ENCODE measurements at places on chromosomes 13 and 19.

DNA sequence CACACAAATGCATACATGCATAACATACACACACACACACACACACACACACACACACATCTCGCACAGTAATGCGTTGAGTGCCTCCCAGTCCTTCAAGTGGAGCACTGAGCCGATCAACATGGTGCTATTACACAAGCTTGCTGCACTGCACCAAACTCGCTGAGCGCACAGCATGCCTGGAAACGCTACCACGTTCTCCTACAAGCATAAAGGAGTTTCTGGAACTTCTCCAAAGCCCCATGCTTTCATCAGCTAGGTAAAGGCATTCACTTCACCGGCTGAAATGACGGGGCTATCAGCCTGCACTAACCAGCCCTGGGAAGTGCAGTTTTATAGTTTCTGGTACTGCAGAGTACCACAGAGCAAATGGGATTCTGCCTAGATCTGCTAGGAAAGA lies 92.7 kb downstream of the FGF14 start:
- DNase-seq, result no peak

DNA sequence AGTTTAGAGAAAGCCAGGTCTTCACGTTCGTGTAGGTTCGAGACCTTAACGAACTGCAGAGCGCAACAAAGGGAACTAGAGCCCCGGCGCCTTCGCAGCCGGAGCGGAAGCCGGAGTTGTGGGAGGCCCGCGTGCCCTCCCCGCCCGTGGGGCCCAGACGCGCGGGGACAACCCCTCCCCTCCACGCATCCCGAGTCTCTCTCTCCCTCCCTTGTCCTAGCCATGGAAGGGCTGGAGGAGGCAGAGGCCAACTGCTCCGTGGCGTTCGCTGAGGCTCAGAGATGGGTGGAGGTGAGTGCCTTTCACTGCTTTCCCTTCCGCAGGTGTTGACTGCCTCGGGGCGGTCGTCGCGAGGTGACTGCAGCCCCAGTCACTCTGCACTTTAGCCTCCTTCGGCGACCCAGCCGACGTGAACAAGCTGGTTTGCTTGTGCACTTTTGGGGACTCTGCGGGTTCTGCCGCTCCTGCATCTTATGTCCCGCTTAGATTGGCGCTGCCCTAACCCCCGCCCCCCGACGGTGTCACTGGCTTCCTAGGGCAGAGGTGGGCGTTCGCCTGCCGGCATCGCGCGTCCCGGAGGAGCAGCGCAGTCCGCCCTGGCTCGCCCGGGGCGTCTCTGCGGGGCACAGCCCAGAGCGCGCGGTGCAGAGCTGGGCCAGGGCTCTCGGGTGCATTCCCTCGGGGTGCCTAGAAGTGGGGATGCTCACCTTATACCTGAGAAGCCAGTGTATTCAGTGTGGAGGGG lies 478 bp downstream of the LMO7 start:
- peak; percentile 5 for DNase-seq

DNA sequence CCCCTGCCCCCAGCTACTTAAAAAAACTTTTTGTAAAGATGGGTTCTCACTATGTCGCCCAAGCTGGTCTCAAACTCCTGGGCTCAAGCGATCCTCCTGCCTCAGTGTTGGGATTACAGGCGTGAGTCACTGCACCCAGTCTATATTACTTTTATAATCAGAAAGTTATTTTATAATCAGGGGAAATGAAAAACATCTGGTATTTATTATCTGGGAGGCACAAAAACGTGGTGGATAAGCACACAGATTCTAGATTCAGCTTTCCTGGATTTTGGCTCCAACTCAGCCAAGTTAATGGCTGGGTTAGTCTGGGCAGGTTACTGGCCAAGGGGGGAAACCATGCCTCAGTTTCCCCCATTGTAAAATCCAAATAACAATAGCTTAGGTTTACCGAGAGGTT lies 24.7 kb downstream of the KEAP1 start:
- DNase-seq, result no peak

GRCh38 chr19:48382286-48382685 lies 9.1 kb downstream of the KDELR1 start:
- no peak for DNase-seq

GRCh38 chr13:109764470-109765291 lies 21.7 kb downstream of the IRS2 start:
- no peak for DNase-seq

DNA sequence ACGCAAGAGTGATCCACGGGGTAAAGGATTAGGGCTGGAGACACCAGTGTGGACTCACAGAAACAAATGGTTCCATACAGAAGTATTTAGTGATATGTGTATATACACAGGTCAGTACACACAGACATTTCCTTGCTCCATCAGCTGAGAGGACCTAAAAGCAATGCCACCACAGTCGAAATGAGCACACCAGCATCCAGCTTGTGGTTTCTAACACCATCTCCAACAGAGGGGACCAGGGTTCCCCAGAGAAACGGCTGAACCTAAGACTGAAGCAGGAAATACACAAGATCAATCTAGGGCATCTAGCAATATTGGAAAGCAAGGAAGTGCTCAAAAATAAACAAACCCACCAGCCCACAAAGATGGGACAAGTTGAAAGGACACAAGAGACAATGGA lies 7.6 kb downstream of the GGACT start:
- no peak for DNase-seq

- DNase-seq, result peak; percentile 59
Observed at GRCh38 chr19:16714702-16715287, 4.9 kb upstream of the NWD1 start.

DNA sequence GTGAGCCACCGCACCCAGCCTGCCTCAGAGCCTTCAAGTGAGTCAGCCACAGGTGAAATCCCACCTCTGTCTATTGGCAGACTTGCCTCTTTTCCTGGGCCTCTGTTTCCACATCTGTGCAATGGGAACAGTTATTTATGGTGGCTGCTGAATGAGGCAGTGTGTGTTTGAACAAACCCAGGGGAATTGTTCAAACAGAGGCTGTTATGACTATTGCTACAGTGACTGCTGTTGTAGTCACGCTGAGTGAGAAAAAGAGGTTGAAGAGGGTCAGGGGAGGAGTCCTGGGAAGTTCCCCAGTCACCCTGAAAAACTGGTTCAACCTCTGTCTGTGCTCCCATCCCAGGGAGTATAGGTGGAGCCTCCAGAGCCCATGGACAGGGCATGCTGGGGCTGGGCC lies at the start of gene CEACAM19:
Gene CEACAM19 (plus strand): TSS at position 83 of the 400 bp plus-strand sequence. CDS start 450 bp downstream, outside the sequence.
- no peak for DNase-seq

GRCh38 chr19:38551450-38551813 lies 66.3 kb downstream of the MAP4K1 start:
- no peak for DNase-seq

- no peak for DNase-seq
Observed at GRCh38 chr13:100179276-100179675, 90.4 kb downstream of the PCCA start.

GRCh38 chr13:111049791-111050538 lies 65.1 kb upstream of the ARHGEF7 start:
- peak; percentile 20 for DNase-seq

GRCh38 chr13:87035526-87035925 lies 635.6 kb upstream of the SLITRK5 start:
- no peak for DNase-seq

- no peak for DNase-seq
Observed at GRCh38 chr13:110746438-110746837, 32.9 kb downstream of the ING1 start.

DNA sequence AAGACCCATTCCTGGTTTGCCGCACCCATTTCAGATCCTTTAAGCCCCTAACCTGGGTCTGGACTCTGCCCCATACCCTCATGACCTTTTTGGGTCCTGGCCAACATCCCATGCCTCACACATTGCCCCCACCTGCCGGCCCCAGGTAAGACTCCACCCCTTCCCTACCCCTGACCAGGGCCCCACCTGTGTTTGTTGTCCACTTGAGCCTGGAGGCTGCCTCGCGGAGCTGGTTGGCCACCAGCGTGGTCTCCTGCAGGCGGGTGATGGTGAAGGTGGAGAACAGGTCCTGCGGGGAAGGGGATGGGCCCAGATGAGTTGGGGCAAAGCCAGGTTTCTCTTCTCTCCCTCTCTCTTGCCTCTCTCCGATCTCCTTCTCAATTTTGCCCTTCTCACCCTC lies 19.5 kb downstream of the MAN2B1 start:
- no peak for DNase-seq
